ENCODE measurements at places on chromosomes 12 and 14.

- DNase-seq, result no peak
Observed at GRCh38 chr14:36258241-36258640, 62.2 kb downstream of the MBIP start.

GRCh38 chr14:69818758-69819191 lies 21.7 kb upstream of the SLC10A1 start:
- peak; percentile 74 for DNase-seq

GRCh38 chr12:105850103-105850968 lies 288.4 kb downstream of the NUAK1 start:
- no peak for DNase-seq

DNA sequence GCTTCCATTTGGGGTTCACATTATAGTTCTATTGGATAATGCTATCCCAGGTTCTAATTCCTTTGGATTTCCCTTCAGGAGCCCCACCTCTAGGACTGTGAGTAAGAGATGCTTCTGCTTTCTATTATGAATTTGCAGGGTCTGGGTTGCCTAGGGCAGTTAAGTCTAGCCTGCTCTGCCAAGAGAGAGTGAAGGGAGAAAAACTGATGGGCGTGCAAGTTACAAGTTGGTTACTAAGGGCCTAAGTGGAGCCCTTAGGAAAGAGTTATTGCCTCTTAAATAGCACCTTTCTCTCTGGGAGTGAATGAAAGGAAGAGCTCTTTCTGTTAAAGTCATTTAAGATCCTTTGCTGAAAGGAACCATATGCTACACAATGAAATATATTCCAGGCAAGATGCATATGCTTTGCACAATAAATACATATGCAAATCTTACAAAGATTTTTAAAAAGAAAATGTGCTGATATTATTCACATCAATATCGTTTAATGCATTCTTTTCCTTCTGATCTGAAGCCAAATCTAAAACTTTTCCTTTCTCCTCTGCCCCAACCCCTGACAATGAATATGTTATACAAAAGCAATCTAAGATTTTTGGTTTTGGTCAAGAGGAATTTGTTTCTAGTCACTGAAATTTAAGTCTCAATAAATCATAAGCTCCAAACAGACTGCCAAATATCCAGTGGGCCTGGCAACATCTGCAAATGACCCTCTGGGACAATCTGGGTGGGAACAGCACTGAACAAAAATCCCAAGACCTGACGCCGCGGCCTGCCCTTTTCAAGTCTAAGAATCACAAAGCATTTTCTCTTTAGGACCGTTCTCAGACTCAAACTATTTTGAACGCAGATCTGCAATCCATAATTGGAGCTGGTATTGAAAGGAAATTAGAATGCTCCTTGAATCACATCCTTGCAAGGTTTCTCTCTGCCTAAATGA lies 586.7 kb downstream of the ETNK1 start:
- DNase-seq, result no peak

DNA sequence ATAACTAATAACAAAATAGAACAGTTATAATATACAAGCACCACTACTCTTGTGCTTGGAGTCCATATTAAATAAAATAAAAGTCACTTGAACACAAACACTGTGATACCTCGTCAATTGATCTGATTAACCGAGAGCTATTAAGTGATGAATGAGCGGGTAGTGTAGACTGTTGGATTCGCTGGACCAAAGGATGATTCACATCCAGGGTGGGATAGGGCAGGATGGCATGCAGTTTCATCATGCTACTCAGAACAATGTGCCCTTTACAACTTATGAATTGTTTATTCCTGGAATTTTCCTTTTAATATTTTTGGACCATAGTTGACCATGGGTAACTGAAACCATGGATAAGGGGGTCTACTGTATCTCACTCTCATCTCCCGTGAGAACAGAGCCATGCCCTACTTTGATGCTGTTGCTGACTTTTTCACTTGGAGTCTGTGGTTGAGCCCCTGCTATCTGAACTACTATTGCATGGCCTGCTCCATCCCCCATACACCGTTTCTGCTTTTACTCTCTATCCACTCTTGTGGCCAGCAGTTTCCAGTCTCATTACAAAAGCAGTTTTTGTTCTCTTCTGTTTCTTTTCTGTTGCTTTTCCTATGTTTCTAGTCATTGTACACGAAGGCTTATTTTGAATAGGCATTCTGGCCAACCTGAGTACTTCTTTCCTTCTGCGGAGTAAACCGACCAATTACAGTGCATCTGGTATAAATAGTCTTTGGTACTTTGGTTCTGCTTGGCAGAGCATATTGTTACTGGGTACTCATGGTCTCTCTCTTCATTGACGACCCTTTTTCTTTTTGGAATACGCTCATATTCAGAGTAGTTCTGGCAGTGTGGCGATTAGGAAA lies 12.2 kb downstream of the TMTC2 start:
- DNase-seq, result no peak

- DNase-seq, result no peak
Observed at GRCh38 chr12:92076101-92076500, 69.5 kb downstream of the BTG1 start.

GRCh38 chr14:72305561-72305960 lies 373.3 kb downstream of the RGS6 start:
- no peak for DNase-seq

GRCh38 chr12:103571286-103571685 lies 15.8 kb upstream of the STAB2 start:
- no peak for DNase-seq

DNA sequence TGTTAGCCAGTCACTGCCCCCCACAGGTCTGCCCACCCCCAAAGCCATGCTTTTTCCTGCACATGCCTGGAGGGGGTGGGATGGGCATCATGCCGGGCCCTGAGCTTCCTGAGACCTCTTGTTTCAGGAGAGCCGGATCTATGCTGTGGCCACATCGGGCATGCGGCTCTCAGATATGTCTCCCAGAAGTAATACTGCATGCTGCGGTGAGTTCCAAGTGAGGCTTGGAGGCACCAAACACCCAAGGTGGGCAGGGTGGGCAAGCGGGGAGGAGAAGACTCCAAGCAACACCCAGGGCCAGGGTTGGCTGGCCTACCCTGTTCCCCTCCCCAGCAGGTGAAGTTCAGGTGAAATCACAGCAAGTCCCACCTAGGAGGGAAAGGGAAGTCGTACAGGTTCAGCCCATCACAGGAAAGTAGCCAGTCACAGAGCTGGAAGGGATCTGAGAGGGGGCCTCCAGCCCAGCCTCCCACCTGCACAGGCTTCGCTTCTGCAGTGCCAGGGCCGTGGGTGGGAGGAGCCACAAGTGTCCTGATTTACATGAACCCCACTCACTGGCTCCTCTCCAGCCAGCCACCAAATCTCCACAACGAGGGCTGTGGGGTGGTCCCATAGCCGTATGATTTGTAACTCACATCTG lies 30.9 kb downstream of the PIGH start:
- no peak for DNase-seq

GRCh38 chr12:26245175-26245942 lies 50.0 kb downstream of the SSPN start:
- no peak for DNase-seq

GRCh38 chr12:94267921-94268471 lies 119.6 kb downstream of the PLXNC1 start:
- DNase-seq, result no peak

DNA sequence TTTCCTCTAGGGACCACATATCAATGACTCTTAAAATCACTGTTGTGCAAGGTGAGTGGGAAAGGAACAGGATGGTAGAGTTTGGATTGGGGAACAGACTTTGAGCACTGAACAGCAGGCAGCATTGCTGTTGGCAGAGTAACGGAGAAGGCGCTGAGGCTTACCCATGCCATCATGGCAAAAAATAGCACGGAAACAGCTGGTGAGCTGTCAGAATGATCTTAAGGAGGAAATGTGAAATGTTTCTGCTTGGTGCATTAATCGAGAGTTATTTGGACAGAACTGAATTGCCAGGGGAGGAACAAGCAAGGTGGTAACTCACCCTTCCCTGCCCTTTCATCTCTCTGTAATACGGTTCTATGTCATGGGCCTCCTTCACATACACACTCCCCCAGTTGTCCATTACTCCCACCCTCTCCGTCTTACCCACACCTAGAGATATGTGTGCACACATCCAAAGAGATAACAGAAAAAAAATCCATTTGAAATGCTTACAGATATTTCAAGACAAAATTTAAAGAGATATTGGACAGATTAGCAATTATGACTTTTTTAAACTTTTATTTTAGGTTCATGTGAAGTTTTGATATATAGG lies 572.5 kb downstream of the DIO2 start:
- no peak for DNase-seq

DNA sequence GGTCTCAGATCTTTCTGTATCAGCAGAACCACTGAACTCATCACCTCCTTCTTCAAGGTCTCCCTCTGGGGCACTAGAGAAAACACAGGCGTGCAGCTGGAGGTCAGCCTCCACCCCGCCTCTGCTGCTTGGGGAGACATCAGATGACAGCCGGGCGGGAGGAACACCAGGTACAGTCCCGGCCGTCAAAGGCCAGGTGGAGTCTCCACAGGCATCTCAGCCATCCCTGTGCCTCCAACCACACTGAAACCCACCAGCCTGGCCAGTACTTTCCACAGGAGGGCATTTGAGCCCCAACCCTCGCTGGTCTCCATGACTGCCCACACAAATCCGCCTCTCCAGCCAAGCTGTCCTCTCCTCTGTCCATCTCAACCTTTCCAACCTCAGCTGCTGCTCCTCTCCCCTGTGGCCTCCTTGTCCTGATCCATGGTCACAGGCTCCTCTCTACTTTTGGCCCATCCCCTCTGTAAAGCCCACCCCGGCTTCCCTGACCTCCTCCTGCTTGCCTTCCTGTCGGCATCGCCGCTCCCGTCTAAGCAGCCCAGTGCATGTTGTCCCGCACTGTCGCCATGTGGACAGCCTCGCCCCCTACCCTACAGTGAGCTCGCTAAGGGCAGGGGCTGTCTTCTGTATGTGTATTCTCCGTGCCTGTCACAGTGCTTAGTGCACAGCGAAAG lies 21.4 kb upstream of the FKBP4 start:
- DNase-seq, result no peak

- DNase-seq, result no peak
Observed at GRCh38 chr12:132490422-132491137, 629 bp downstream of the FBRSL1 start.

- no peak for DNase-seq
Observed at GRCh38 chr14:74346341-74346740, 1.9 kb upstream of the VRTN start.

DNA sequence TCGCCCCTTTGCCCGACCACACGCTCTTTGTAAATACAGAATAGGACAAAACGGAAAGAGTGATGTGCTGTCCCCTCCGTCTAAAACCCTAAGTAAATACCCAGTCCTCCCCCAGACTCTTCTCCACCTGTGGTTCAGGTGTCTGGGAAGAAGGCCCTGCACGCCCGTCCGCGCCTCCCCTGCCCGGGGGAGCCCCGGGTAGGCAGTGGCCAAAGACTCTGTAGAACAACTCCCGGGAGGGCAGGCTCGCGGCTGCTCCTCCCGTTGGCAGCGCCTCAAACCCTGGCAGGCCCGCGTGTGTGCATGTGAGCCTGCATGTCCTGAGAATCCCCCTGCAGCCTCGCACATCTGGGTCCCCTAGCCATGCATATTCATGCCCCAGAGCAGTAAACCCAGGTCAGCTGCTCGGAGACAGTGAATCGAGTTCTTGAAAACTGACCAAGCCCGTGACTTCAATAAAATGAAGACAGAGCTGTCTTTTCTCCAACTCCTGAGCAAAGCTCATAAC lies 165.8 kb downstream of the MON2 start:
- peak; percentile 12 for DNase-seq
